ENCODE measurements at places on chromosomes 4 and X.

DNA sequence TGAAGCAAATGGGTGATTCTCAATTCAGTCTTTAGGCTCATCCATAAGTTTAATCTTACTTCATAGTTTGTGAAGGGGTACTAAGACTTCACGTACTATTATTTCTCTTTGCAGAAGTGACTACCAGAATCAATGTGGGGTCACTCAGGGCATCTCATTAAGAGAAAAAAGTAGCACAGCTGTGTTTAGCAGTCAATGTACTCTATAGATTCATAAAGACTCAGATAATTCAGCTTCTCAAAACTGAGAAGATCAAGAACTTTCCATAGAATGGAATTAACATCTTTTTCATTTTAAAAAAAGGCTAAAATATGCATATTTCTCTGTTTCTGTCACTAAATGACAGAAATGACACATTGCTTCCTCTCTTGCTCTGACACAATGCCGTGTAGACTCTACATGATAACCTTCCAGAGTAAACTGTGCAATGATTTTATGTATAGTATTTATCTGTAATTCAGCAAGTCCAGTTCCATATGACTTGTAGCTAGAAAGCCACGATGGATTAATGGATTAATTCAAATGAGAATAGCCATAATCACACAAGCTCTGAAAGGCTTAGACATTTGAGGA, 20.3 kb upstream of the LSM6 start:
- no peak for DNase-seq

GRCh38 chr4:116005806-116006088, 892.3 kb upstream of the NDST4 start:
- no peak for DNase-seq

DNA sequence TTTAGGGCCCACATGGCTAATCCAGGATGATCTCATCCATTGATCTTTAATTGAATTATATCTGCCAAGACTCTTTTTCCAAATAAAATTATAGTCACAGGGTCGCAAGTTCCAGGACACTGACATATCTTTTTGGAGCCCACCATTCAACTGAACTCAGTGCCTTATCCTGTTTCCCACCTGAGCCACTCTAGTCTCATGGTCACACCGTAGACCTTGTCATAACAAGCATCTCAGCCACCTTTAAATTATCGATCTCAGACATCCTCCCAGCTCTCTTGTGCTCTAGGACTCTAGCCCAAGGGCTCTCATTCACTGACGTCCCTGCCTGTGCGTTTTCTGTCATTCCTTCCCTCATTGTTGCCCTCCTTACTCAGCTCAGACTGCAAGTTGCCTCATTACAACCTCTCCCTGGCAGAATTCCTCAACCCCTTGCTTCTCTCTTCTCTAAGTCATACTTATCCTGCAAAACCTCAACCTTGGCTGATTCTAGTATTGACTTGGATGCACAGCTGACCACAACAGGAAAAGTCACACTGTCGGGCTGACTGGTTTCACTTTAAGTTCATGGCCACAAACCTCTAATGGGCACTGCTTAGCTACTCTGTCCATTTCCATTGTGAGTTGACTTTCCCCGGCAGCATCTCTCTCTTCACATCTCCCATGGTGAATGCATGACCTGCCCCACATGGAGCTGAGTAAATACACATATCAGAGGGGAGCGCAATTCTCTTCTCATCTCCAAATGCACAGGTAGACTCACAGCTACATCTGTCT, 91.0 kb upstream of the TRIM2 start:
- no peak for DNase-seq

DNA sequence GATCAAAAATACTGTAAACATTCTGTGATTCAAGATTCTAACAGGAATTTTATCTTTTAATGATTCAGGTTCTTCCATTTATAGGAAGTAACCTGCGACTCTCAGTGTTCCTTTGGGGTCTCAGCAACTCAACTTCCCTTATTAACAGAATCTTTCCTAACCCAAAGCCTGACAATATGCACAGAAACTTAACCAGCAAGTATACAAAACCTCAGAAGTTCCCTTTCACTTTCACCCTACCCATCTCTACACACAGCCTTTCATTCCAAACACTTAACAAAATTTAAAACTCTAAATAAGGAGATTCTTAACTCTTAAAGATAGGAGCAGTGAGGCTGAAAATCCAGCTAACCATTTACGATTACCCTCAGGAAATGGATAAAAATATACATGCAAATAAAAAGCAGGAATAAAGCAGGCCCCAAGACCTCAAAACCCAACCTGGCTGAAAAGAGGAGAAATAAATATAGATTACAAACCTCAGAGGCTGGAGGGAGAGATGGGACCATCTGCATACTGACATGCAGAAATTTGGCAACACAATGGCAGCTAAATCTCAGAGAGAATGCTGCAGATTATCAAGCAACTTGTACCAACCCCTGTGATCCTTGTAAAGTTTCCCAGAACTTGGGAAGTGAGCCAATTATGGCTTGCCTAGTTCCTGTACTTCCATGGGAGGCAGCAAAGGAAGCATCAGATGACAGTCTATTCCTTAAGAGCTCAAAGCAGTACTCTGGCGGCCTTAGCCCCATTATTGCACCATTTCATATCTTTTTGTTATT, 101.0 kb downstream of the ATP11C start:
- DNase-seq, result no peak

- peak; percentile 20 for DNase-seq
Observed at GRCh38 chr4:26218677-26219605, 101.9 kb upstream of the RBPJ start.

DNA sequence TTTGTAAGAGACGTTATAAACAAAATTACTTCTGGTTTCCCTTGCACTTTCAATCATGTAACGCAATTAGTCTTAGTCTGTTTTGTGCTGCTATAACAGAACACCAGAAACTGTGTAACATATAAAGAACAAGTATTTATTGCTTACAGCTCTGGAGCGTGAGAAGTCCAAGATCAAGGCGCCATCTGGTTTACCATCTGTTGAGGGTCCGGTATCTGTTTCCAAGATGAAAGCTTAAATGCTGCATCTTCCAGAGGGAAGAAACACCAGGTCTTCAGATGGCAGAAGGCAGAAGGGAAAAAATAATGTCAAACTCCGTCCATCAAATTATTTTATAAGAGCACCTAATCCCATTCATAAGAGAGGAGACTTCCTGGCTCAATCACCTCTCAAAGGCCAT, 474.1 kb downstream of the PDGFC start:
- DNase-seq, result no peak

GRCh38 chrX:107014936-107015335, 14.9 kb upstream of the MORC4 start:
- no peak for DNase-seq

DNA sequence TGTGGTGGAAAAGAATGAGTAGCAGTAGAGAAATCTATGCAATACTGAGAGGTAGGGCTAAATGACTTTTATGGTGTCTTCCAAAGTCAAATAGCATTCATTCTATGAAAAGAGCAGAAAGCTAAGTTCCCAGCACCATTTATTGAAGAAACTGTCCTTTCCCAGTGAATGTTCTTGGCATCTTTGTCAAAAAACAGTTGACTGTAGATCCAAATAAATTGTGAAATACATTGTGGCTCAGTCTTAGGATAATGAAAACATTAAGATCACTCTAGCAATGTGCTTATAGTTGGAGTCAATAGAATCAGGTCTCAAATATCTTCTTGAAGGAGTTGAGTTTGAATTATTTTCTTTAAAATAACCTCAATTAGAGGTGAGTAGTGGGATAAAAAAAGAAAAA, 19.4 kb downstream of the AREG start:
- DNase-seq, result no peak

GRCh38 chr4:5403746-5404497, 304.4 kb downstream of the EVC2 start:
- no peak for DNase-seq

GRCh38 chr4:10015140-10015753, 6.0 kb downstream of the SLC2A9 start:
- DNase-seq, result no peak

GRCh38 chr4:26325191-26325590, 4.4 kb downstream of the RBPJ start:
- DNase-seq, result no peak

- no peak for DNase-seq
Observed at GRCh38 chr4:79588679-79589078, 180.7 kb upstream of the GK2 start.

GRCh38 chr4:27490766-27491165, 630.1 kb downstream of the STIM2 start:
- DNase-seq, result no peak

DNA sequence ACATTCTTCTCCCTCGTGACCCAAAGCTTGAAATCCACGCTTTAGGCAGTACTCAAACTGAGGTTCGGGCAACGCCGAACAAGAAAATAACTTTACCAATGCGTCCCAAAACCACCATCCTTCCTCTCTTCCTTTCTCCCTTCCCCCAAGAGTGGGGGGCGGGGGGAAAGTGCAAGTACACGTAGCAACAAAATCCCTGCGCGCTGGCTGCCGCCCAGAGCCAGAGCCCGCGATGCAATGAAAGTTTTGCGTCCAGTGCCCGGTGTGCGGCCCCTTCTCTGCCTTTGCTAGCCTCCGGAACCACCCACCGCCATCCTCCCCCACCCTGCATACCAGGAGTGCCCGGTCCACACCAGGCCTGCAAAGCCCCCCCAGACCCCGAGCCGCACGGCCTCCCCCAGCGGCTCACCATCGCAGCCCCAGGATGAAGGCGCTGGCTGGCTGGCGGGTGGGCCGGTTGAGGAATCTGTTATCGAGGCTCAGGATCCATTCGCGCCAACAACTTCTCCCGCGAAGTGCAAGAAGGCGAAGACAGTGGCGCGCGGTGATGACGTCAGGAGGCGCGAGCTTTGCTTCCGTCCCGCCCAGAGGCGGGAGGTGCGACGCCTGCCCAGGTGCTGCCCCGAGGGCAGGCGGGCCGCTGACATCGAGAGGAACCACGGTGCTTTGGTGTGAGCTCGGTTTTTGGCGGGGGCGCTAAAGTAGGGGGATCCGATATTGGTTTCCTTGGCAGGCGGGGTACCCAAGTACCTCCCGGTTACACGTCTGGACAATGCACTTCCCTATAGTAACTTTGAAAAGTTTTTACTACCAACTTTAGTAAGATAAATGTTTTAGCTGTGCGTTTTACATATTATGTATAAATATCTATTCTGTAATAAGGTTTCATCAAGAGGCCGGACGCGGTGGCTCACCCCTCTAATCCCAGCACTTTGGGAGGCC, at the start of gene RFC1:
RFC1 (minus strand) TSS at position 533 of the 942 bp plus-strand sequence; CDS start at position 412, 121 bp downstream.
- DNase-seq, result peak; percentile 91

DNA sequence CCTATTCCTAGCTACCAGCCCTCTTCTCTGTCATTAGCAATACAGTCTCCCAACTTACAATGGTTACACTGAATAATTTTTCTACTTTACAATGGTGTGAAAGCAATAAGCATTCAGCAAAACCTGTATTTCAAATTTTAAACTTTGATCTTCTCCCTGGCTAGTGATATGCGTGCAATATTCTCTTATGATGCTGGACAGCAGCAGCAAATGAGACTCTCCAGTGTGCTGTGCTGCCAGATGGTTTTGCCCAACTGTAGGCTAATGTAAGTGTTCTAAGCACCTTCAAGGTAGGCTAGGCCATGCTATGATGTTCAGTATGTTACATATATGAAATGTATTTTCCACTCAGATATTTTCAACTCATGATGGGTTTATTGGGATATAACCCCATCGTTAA, 5.9 kb upstream of the GAR1 start:
- DNase-seq, result no peak

DNA sequence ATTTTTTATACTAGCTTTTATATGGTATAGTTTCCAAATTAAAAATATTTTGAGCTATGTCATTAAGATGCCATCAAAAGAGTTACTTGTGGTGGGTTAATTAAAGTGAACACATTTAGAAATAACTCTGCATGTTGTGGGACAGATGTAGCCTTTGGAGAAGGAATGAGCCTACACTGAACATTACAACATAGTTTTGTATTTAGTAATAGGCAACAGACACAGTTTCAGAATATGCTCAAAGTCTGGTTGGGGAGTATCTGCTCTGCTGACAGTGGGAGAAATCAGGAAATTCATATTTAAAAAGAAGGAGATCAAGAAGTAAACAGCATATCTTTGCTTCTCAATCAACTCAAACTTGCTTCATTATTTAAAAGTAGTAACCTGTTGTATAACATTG, 23.7 kb downstream of the EMCN start:
- DNase-seq, result no peak

DNA sequence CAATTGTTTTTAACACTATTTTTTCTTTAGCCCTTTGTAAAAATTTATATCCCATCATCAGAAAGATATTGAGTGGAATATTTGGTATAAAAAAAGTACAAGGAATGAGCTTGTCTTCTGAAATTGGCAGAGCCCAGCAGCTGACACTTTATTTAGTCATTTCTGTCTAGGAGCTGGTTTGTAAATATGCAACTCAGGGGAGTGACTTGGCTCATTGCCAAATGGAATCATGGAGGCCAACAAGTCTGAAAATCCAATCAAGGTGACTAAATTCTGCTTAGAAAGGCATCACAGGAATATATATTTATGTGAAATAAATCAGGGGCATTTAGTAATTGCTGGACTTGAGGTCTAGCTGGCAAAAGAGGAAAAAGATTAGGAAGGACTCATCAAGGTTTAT, 74.4 kb downstream of the OTC start:
- no peak for DNase-seq

DNA sequence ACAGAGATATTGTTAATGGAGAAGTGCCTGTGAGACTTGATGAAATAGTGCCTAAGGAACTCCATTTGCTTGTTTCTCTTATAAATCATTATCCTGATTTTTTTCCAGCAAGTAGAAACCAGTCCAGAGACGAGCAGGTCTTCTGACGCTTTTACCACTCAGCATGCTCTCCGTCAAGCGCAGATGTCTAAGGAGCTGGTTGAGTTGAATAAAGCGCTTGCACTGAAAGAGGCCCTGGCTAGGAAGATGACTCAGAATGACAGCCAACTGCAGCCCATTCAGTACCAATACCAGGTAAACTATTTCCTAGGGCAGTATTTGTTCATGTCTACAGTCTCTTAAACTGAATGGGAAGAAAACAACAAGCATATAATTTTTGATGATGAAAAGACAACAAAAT, 63.6 kb downstream of the KIF4A start:
- no peak for DNase-seq

- DNase-seq, result no peak
Observed at GRCh38 chr4:107858158-107858742, 33.5 kb downstream of the SGMS2 start.

DNA sequence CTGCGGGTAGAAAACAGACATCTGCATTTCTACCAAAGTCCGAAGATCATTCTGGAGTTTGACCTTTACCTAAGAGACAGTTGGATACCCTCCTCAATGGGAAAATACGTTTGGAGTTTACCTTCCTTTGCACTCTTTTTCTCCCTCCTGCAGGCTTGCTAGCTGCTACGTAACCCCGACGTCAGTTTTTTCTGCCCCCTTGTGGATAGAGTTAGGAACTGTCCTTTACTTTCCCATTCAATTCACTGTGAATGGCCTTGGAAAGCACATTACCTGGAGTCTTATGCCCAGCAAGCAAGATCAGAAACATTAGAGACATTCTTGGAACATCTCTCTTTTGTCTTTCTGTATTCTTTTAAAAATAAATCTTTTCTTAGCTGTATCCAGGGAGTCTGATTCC, 250.7 kb downstream of the NAP1L3 start:
- DNase-seq, result peak; percentile 6

DNA sequence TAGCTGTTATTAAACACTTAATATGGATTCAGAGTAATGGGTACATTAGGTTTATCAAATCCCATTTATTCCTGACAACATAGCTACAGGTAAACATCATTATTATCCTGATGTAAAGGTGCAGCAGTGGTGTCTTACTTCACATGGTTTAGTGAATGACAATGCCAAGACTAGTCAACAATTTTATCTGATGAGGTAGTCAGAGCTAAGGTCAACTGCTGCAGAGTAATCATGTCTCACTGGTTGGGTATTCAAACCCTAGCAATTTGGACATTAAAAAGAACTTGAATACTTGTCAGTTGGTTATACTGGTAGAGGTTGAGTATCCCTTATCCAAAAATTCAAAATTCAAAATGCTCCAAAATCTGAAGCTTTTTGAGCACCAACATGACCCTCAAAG, 117.6 kb downstream of the MAB21L2 start:
- DNase-seq, result no peak
